HT1080 (cell line): ENCODE measurements at places on chromosomes 5 and 9. TPM values are rescaled to one million over a fixed set of nuclear protein-coding genes. Genes with fewer than 3 reads are reported as not detected.

STKLD1 gene
- not detected in 2 replicates for total RNA-seq

FCN2 gene
- not detected in 2 replicates for total RNA-seq

MSX2 gene
- 0.64 and 0.90 TPM in 2 replicates for total RNA-seq

DNA sequence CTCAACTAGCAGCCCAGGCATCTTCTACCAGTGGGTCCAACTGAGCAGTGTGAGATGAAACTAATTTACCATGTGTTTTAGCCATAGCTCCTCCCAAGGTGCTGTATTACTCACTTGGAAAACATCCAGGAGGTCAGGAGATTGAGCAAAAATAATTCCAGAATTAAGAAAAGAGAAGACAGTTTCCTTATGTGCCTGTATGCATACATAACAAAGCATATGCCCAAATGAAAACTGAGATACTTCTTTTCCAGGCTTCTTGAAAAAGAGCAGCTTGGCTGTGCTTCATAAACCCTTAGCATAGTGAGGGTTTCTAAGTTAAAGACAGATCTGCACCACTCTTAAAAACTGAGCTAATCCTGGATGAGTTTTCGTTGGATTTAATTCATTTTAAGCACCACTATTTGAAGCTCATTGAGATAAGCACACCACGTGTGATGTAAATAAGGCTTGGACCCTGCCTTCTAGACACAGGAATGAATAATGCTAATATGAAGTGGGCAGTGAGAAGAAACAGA, 119.4 kb downstream of the ADAMTS12 start:
- DNase-seq, result peak; percentile 64

GRCh38 chr5:141477815-141478214, 2.0 kb downstream of the PCDHGC3 start:
- no peak for DNase-seq

GRCh38 chr5:74145951-74146350, 494.6 kb downstream of the ENC1 start:
- no peak for DNase-seq

GRCh38 chr5:1020452-1020961, 11.9 kb downstream of the NKD2 start:
- DNase-seq, result no peak

- no peak for DNase-seq
Observed at GRCh38 chr9:136722093-136722968, 10.0 kb downstream of the DIPK1B start.

- DNase-seq, result no peak
Observed at GRCh38 chr5:97209343-97209742, 26.3 kb upstream of the RIOK2 start.

DNA sequence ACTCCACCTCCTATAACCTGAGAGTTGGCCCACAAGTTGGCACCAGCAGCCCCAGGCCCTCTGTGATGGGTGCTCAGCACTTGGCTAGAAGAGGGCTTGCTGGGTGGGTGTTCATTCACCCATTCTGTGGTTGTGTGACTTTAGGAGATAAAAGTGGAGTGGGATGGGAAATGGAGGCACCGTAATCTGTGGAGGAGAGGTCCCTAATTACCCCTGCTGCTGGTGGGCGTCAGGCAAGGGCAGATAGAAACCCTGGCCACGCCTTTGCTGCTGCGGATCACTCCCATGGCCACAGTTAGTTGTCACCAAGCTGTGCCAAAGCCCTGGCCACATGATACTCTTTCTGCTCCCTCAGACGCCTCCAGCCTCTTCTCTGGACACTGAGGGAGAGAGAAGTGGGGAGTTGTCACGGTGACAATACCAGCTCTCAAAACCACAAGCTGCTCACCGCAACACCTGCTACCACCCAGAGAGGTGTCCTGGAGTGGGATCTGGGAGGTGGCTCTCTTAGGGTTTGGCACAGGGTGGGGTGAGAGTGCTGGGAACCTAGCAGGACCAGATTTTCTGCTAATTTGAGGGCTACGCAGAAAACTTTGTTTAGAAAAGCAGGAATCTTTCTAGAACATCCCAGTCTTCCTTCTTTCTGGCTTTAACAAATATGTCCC, 12.0 kb upstream of the NEUROG1 start:
- DNase-seq, result no peak

DNA sequence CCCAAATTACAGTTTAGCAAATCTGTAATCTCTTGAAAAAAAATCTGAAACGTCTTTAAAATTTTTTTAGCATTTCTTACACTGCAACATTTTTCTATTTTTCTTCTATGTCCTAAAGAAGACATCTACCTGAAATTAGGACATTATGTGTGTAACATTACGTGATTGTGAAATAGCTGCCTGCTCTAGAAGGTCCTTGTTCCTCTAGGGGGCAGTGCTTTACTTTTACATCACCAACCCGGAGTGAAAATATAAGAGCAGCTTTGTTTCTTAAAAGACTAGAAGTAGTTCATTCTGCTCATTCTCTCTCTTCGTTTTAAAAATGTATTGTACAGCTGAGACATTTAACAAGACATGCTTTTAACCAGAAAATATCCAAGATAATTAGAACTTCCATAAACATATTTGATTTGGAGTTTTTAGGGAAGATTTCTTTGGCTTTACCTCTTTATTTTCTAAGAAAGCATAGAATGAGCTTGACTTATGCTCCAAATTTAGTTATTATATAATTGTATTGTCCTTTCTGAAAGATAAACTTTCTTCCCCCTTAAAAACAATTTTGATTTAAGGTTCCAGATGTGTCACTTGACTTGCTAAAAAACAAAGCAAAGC, 48.1 kb upstream of the RIOK2 start:
- DNase-seq, result peak; percentile 61

DNA sequence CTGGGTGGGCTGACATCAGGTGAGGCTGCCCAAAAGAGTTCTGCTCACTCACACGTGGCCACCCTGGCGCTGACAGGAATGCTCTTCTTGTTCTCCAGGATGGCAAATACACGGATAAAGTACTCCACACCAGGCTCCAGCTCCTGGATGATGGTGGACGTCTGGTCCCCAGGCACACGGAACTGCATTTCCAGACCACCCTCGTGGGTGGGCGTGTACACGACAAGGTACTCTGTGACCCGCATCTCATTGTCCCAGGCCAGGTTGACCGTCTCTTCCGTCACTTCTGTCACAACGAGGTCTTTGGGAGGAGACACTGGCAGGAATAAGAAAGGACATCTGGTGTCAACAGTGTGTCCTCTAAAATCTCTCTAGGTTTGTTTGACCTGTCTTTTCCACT, 33.8 kb downstream of the TNC start:
- DNase-seq, result no peak

GRCh38 chr9:99531313-99531712, 290.4 kb upstream of the NR4A3 start:
- no peak for DNase-seq

- peak; percentile 7 for DNase-seq
Observed at GRCh38 chr5:76099286-76099702, 16.1 kb downstream of the SV2C start.

GRCh38 chr5:149210968-149211490, 60.6 kb upstream of the AFAP1L1 start:
- peak; percentile 34 for DNase-seq

GRCh38 chr5:147348046-147348445, 113.2 kb downstream of the STK32A start:
- DNase-seq, result no peak

DNA sequence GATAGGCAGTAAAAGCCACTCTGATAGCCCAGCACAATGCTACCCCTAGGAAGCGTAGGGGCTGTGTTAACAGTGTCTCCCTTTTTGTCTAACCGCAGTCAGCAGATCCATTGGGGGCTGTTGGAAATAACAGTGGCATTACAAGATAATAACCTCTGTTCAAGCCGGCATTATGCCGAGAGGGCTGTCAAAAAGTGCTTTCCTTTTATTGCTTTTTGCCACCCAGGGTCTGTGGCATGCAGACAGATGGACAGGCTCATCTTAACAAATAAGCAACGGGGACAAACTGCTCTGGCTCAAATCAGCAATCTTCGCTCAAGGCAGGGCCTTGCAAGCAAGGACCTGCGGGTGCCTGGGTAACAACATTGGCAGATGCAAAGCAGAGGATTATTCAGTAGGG, 123.3 kb downstream of the TLR4 start:
- DNase-seq, result no peak

GRCh38 chr5:123538670-123539459, 26.9 kb downstream of the CSNK1G3 start:
- DNase-seq, result no peak

DNA sequence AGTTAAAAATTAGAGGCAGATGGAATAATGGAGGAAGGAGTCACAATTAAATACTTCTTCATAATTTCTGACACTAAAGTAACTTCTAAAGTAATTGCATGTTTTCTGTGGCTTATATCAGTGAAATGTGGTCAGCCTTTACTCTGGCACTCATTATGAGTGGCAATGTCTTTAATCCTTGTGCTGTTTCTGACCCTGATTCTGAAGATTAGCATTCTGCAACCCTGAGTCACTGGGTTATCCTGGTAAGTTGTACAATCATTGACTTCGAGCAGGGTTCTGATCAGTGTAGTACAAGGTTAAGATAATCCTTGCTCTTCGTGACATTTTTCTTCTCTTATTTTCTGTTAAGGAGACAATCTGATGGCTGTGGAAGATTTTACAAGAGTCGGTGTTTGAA, 379.4 kb upstream of the RORB start:
- DNase-seq, result peak; percentile 15
